ENCODE measurements at places on chromosomes 6 and 20.

DNA sequence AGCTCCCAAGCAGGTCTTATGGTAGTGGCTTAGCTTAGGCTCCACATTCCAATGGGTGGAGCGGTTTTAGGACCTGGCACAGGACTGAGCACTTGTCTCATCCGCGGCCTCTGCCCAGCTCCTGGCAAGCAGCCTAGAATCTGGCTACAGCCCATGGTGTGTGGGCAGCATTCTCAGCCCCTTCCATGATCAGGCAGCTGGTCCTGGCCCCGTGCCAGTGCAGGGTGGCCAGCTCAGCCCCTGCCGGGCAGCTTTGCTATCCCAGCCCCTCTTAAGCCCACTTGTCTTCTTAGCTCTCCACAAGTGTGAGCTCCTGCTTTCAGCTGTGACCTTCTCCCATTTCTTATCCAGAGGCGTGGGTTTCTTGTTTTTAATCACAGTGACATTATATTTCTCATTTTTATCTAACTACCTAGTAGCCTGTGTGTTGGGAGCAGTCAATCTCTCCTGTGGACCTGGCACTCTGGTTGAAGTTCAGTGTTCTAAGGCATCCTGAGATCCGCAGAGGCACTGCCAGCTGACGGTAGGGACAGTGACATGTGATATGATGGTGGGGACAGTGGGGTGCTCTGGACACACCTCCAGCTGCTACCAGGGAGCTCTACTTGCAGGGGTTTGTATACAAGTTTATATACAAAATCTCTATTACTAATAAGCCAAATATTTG is 119.9 kb upstream of the PRND start:
- DNase-seq: peak; percentile 69

GRCh38 chr20:35902545-35902941 is 51.8 kb downstream of the SCAND1 start:
- no peak for DNase-seq

- DNase-seq: no peak
Measured at GRCh38 chr20:49712996-49713752, 504 bp downstream of the B4GALT5 start.

DNA sequence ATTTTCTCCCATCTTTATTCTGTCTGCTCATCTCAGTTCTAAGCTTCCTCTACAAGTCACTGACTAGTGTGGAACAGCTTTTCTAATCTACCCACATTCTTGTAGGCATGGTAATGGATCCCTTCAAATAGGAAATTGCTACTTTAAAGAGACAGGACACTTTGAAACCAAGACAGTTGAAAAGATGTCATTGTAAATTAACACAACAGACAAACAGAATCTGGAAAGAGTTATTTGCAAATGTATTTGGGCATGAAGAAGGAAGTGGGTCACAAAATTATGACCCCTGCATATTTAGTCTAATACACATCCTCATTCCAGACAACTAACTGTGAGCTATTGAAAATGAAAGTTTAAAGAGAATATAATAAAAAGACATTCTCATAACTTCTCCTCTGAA is 298.2 kb upstream of the MARCKS start:
- peak; percentile 45 for DNase-seq

- no peak for DNase-seq
Measured at GRCh38 chr20:41300383-41300782, 17.1 kb downstream of the ZHX3 start.

DNA sequence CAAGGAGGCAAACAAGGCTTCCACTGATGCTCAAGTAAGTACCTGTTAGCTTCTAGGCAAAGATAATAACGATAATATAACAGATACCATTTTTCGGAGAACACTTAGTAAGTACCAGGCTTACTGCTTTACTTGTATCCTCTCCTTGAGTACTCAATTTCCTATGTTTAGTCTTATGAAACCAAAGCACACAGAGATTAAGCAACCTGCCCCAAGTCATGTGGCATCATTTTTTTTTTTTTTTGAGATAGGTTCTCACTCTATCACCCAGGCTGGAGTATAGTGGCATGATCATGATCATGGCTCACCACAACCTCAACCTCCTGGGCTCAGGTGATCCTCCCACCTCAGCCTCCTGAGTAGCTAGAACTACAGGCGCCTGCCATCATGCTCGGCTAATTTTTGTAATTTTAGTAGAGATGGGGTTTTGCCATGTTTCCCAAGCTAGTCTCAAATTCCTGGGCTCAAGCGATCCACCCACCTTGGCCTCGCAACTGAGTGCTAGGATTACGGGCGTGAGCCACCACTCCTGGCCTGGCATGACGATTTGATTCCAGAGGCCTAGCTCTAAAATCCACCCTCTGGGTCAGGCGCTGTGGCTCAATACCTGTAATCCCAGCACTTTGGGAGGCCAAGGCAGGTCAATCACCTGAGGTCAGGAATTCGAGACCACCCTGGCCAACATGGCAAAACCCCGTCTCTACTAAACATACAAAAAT is 14.0 kb downstream of the SPAG4 start:
- DNase-seq: no peak

Data from kidney glomerular epithelial cell (primary cell).